AG10803 (cell line): ENCODE measurements at places on chromosomes 1 and 21.
A peak's percentile ranks its signal among the peaks of the same experiment; 100 is the strongest.

- DNase-seq, result no peak
These were observed 172.4 kb downstream of the USH2A start for GRCh38 chr1:216250861-216251260.

DNA sequence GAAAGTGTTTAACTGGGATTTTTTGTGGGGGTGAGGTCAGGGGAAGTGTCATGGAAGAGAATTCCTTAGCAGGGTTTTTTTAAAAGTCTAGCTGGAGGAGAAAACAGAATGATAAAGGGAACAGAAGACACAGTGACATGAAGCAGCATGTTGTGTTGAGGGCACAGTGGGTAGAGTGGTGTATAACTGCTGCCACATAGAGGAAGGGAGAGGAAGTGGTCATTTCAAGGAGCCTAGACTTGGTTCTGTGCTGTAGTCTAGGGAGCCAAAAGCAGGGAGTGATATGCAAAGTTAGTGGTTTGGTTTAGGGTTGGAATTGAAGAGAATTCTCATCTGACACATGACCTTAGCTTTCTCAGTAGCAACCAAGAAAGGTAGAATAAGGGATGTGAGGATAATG is 10.2 kb downstream of the EEIG2 start:
- DNase-seq, result peak; percentile 27

GRCh38 chr1:25874635-25875153 is 814 bp downstream of the PAQR7 start:
- DNase-seq, result no peak

- no peak for DNase-seq
These were observed 7.8 kb downstream of the PYHIN1 start for GRCh38 chr1:158939180-158939579.

GRCh38 chr1:231157311-231157710 is 4.5 kb upstream of the TRIM67 start:
- no peak for DNase-seq
